SIG-M5 (cell line): ENCODE measurements at places on chromosomes 13 and 19.

GRCh38 chr13:81760316-81760715 lies 1419.4 kb upstream of the SPRY2 start:
- DNase-seq, result no peak

DNA sequence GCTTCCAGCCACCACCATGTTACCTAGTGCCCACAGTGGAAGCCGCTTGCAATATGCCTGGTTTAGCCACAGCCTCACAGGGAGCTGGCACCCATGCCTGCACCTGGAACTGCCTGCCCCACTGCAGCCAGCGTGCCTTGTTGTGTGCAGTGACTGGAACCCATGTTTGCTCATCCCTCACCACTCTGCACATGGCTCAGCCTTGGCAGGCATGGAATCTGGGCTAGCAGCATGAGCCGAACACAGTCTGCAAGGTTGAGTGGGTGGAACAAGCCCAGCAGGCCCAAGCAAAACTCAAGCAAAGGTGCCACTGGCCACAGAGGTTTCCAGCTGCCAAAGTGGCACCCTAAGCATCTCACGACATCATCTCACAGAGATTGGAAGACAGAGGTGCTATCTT lies 269.5 kb downstream of the PCDH20 start:
- DNase-seq, result no peak

DNA sequence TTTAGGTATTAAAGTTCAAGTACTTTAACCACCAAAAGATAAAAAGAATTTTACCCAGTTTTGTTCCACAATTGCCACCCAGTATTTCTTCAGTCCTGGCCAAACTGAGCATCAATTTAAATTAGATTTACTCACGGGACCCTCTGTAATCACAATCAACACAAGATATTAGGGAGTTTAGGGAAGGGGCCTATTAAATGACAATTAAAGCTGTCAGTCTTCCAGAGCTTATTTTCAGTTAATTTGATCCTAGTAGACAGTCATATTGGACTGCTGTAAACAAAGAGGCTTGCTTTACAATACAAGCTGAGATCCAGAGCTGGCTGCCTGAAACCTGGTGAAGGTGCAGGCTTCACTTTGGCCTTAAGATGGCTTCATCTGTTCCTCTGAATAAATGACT lies 321.2 kb upstream of the NBEA start:
- DNase-seq, result no peak

GRCh38 chr19:3061182-3062161 lies 823 bp downstream of the TLE5 start:
- DNase-seq, result no peak

DNA sequence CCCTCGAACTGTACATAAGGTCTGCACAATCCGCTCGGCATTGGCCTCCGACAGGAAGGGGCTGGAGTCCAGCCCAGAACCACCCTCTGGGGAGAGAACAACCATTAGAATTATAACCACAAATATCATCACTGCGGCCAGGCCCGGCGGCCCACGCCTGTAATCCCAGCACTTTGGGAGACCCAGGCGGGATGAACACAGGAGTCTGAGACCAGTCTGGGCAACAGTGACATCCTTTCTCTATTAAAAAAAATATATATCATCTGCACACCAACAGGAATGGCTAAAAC lies 11.4 kb downstream of the COQ8B start:
- DNase-seq, result no peak

DNA sequence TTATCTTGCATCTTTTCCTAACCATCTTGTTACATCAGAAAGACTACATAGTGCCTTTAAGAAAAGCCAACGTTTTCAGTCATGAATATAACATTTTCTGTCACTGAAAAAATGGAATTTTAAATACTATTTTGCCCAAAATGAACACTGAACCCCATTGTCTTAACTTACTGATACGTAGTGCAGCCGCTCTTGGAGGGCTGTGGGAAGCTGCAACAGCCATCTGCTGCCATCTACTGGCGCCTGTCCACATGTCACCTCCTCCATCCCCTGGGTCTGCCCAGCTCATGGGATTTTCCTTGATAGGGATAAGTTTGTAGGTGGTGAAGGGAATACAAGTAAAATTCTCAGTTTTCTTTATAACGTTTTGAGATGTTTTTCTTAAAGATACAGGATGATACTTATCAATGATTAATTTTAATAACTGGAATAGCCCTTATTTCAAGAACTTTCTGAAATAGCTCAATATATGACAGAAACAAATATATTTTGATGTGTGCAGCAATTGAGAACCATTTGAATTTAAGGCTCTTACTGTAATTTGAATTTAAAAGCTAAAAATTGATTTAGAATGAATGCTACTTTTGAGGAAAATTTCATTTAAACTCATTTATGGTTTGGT lies 73.7 kb downstream of the GGACT start:
- DNase-seq, result no peak
